ENCODE measurements at places on chromosomes 1 and 21. TPM values are rescaled to one million over a fixed set of nuclear protein-coding genes. Genes with fewer than 3 reads are reported as not detected.

Gene OBSCN
- total RNA-seq, result 80.8 TPM

Gene C1QA
- total RNA-seq, result not detected

Gene RGS16
- total RNA-seq, result 16.3 TPM

Gene SAMSN1
- 51.3 TPM for total RNA-seq

Gene CD58
- total RNA-seq, result 4.2 TPM

Gene NBPF6
- total RNA-seq, result not detected
